AG08396 (cell line): ENCODE measurements at places on chromosomes 2 and 18.

- no peak for DNase-seq
These were observed 9.0 kb upstream of the RNF103 start for GRCh38 chr2:86632672-86633071.

GRCh38 chr2:108171657-108172056, 68.1 kb upstream of the SULT1C3 start:
- DNase-seq, result no peak

DNA sequence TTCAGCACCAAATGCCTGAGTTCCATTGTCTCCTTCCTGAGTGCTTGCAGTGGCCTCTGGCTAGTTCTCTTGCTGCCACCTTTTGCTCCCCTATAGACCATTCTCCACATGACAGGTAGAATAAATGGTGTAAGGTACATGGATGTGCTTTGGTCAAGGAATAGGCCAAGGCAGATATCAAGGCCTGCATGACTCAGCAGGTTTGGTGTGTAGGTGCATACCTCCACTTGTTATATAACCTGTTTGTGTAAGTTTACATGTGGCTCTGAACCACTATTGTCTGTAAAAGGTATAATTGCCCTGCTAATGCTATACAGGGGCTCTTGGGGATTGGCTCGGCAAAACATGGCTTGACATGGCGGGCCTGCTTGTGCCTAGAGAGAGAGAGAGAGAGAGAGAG, 143.5 kb downstream of the KLHL14 start:
- no peak for DNase-seq

DNA sequence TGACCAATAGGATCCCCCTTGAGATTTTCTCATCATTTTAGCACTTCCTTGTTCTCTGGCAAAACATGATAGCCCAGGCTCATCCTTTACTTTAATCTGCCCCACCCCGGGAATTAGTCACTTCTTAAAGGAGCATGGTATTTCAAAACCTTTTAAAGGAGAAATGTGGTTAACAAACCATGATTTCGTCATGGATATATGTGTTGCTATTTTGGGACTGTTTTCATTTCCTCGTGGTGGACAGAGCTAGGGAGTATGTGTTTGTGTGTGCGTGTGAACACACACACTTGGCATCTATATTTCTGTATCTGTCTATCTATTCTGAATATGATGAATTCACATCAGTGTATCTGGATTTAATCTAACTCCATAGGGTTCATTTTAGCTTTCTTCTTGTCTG, 128.1 kb downstream of the BIRC6 start:
- peak; percentile 62 for DNase-seq

- DNase-seq, result peak; percentile 55
These were observed 46.4 kb upstream of the MRPL33 start for GRCh38 chr2:27724905-27725701.

- DNase-seq, result no peak
These were observed 72.9 kb downstream of the CLHC1 start for GRCh38 chr2:55159037-55159651.

GRCh38 chr2:11502740-11503292, 31.0 kb upstream of the GREB1 start:
- DNase-seq, result no peak

- DNase-seq, result no peak
These were observed 122.0 kb downstream of the SPTBN1 start for GRCh38 chr2:54577944-54578647.

GRCh38 chr2:227862227-227862740, 9.1 kb upstream of the DAW1 start:
- no peak for DNase-seq

DNA sequence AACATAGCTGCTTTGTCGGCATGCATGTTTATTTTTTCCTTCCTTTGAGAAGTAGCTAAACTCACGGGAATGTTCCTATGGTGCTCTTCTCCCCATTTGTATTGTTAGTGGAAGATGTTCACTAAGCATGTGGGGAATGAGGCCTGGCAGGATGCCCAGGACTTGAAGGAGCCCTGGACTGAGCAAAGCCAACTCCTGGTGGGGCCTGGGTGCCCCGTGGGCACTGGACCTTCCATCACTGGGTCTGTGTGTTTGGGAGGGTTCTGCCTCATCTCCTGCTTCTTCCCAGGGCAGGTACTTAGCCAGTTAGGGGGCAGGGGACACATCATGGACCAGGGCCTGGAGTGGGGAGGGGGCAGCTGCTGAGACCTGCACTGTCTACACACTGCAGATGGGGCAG, 49.3 kb downstream of the ACAA2 start:
- DNase-seq, result peak; percentile 35

GRCh38 chr2:208039376-208040110, 14.2 kb upstream of the PLEKHM3 start:
- DNase-seq, result no peak

DNA sequence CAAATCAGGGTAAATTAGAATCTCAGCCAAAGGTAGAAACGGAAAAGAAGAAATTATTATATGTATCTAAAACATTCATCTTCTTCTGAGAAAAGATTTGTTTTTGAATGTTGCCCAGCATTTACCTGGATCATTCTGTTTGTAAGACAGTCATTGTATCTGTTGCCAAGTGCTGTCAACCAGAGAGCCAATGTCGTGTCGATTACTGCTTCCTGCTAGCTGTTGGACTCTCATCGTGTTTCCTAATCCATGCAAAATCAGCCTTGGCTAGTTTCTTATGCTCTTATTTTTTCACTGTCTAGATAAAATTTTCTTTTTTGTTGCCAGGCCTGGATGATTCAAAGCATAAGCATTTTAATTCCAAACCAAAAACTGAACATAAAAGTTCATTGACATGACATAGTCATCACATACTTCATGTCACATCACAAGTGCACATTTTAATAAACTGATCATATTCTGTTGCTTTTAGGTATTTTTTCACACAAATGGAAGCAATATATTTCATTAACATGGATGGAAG, 202.3 kb downstream of the KCNH7 start:
- DNase-seq, result no peak

GRCh38 chr2:69734854-69735544, 6.9 kb upstream of the ANXA4 start:
- no peak for DNase-seq

GRCh38 chr18:55265984-55266383, 306.7 kb upstream of the CCDC68 start:
- DNase-seq, result no peak

GRCh38 chr2:205969584-205969983, 116.4 kb downstream of the INO80D start:
- DNase-seq, result no peak

GRCh38 chr2:96163768-96164429, 18.7 kb upstream of the DUSP2 start:
- no peak for DNase-seq

GRCh38 chr2:8511868-8512612, 169.8 kb upstream of the ID2 start:
- DNase-seq, result peak; percentile 75

DNA sequence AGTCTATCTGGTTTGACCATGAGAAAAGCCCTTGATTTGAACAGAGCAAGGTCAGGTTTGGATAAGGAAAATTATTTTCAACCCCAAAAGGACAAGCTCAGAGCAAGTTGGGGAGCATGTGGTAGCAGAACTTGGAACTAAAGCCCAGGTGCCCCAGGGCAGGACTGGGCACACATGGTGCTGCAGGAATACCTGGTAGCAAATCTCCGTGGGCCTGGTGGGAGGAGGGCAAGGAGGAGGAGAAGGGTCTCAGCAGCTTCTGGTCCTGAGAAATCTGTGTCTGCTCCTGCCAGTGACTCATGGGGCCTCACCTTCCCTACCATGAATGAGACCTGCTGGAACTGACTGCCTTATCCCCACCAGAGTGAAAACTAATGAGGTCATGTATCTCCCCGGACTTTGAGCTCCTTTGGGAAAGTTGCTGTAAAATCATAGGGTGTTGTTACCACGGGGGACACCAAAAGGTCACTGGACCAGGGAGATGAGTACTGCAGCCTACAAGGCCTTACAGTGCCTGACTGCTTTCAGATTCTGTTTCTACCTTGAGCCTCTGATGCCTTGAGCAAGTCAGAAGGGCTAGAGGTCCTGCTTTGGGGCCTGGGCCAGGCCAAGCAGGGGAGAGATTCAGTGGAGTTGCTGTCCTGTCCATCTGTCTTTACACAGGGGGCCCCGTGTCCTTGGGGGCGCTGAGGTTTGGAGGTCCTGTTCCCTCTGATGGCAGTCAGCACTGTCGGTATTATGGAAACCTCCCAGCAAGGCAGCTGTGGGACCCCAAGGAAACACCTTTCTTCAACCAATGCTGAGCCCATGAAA, 304.0 kb downstream of the MYCN start:
- no peak for DNase-seq

GRCh38 chr2:127648321-127648720, 2.4 kb downstream of the GPR17 start:
- no peak for DNase-seq

GRCh38 chr2:90076311-90076710, 1384.8 kb downstream of the RPIA start:
- DNase-seq, result no peak

DNA sequence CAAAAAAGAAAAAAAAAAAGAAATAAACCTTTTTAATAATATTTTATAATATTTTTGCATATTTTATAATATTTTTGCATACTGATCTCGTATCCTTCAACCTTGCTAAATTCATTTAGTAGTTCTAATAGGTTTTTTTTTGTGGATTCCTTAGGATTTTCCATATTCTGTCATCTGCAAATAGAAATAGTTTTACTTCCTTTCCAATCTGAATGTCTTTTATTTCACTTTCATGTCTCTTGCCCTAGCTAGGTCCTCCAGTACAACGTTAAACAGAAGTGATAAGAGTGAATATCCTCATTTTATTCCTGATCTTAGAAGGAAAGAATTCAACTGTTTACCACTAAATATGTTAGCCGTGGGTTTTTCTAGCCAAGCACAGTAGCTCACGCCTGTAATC, 13.7 kb downstream of the LMAN2L start:
- no peak for DNase-seq

DNA sequence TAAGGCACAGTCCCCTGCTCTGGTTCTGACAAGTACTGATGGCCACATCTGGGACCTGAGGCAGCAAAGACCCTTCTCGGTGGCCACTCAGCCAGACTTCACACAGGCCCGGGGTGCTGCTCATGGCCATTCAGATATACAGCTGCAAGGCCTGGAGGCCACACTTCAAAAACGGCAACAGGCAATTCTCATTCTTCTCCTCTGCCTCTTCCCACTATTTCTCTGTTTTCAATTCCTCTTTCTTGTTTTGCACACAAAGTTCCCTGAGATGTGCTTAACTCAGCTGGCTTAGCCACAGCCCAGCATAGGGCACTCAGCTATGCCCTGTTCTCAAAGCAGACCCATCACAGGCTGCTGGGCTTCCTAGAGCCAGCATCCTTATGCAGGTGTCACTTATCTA, 29.9 kb downstream of the PTPN18 start:
- no peak for DNase-seq

- DNase-seq, result no peak
These were observed 47.4 kb downstream of the VWA3B start for GRCh38 chr2:98134172-98135005.

DNA sequence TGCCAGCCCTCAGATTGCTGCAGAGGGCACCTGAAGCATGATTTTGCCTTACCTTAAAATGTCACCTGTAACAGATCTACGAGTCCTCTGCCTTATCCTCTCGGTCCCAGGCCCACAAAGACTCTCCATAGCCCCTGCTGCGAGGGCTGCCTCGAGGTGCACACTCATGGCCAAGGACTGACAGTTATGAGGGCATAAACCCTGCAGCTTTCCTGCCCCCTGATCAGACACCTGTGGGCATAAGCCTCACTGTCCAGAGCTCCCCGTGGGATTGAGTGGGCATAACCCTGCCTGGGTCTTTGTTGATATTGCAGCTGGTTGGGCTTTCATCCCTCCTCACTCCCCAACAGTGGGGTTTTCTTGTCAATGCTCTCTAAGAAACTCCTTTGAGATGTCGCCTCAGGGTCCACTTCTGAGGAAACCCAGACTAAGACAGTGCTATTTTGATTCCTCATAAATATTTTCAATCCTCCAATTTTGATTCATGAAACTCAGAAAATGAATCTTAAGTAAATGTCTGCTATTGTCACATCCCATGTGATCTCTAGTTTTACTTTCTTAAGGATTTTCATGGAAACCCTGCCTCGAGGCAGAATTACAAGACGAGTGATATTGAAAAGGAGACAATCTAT, 108.5 kb upstream of the NCK2 start:
- DNase-seq, result no peak

DNA sequence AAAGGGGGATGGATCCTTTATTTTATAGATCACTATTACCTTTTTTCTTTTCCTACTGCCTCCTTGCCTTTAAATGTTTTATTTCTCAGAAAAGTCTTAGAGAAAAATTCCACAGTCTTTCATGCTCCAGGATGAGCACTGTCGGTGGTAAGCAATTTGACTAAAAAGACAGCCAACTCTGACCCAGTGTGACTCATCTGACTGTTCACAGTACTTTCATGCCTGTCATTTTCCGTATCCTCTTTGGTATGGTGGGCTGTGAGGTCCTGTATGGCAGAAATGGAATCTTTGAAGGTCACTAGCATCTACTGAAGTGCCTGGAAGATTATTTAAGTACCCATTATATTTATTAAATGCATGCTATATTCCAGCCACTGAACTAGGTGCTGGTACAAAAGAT, 2.1 kb upstream of the RFTN2 start:
- no peak for DNase-seq

- peak; percentile 93 for DNase-seq
These were observed at the start of gene GATA6 for GRCh38 chr18:22169011-22169888. Gene GATA6, plus strand, starts transcription at chr18:22169589. Its CDS starts 1,556 bp downstream, at chr18:22171145.

DNA sequence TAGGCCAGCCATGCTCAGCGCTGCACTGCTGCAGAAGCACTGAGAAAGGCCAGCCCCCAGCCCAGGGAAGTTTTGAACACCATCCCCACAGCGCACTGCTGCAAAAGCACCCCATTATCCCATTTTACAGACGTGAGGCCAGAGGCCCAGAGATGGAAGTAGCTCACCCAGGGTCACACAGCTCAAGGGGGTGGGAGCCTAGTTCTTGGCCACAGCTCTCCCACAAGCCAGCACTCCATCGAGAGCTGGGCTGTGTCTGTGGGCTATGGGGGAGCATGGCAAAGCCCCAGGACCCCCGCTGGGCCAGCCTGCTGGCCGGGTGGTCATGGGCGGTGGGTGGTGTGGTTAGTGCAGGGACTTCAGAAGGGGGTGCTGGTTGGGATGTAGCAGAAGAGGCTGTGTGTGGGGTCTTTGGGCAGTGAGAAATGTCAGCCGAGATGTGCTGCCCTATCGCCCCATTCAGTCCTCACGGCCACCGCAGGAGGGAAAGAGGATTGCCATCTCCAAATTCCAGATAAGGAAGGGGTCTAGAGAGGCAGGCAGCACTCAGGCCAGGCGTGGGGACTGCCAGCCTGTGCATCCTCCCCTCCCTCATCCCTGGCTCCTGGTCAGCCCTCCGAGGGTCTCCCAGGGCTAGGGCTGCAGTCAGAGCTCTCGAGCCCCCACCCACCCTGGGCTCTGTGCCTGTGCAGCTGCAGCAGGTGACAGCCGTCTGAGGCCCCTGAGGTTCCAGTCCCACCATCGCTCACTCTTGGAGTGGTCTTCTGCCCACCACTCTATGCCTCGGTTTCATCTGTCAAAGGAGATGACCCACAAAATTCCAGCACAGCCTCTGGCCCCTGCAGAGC, 17.0 kb upstream of the GPR17 start:
- no peak for DNase-seq

DNA sequence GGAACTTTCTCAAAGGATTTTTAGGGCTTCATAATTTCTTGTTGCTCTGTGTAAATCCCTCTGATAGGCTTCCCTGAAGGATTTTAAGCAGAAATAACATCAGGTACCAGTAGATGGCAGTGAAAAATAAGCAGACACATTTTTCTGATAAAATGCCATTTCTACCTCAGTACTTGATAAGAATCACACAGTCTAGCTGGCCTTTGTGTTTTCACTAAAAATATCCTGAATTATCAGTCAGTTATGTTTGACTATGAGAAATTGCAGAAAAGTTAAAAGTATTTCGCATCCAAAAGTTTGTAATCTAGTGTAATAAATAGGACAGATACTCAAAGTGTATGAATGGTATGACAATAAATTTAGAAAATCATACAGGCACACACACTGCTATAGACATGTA, 68.7 kb downstream of the DNAJC10 start:
- no peak for DNase-seq
